ENCODE measurements at places on chromosomes 7 and 10.

DNA sequence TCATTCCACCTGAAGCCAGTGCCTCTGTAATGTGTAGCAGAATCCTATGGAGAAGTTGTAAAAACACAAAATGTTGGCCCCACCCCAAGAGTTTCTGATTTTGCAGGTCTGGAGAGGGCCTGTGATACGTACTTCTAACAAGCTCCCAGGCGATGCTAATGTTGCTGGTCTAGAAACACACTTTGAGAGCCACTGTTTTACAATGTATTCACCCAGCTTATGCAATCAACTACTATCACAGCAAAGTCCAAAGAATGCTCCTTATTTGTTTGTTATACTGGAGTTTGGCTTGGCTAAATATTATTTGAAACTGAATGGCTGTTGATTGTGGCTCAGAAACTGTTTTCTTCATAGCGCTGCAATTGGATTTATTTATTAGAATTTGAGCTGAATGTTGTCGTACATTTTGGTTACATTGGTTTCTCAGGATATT, 44.3 kb downstream of the DNAJB9 start:
- DNase-seq: no peak

GRCh38 chr7:17580141-17580540, 281.7 kb downstream of the AHR start:
- no peak for DNase-seq

DNA sequence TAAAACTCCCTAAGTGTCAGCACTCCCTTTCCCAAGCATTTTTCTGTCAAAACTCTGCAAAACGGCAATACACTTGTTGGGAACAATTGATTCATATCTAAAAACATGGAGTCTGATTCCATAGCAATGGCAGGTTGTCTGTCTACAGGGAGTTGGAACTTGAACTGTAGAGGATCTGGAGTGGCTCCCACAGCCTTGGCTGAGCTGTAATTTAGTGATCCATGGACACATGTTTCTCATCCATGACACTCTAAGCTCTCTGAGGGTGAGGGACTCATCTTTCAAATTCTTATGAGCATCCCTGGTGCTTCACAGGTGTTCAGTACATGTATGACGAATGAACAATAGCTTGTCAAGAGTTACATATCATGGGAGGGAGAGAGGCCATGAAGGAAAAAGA, 466.1 kb downstream of the GRID1 start:
- DNase-seq: no peak

DNA sequence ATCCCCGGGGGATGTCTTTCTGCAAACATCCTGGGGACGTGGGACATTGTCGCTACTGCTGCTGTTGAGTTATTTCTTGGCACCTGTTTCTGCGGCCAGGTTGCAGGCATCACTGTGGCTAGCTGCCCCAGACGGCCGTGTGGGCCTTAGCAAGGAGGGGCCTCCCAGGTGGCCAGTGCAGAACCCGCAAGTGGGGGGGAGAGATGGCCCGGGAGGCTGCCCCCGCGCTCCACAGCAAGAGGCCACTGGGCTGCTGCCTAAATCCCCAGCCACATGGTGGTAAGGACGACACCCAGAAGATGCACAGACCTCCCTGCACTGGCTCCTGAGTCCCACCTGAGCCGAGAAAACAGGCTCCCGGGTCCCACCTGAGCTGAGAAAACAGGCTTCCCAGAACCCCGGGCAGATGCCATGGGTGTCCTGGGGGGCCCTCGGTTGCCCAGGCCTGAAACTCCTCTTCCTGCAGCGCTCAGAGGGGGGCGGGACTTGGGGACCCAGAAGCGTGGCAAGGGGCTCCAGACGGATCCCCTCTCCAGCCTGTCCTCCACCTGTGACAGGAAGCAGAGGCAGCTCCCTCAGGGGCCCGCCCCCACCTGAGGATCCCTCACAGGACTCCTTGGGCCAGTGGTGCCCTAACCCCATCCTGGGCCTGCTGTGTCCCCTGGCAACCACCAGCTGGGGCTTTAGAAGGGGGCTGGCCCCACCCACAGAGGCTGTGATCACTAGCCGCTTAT, 952 bp upstream of the MAFK start:
- DNase-seq: no peak

- no peak for DNase-seq
Measured at GRCh38 chr7:158345731-158346130, 241.9 kb downstream of the PTPRN2 start.

DNA sequence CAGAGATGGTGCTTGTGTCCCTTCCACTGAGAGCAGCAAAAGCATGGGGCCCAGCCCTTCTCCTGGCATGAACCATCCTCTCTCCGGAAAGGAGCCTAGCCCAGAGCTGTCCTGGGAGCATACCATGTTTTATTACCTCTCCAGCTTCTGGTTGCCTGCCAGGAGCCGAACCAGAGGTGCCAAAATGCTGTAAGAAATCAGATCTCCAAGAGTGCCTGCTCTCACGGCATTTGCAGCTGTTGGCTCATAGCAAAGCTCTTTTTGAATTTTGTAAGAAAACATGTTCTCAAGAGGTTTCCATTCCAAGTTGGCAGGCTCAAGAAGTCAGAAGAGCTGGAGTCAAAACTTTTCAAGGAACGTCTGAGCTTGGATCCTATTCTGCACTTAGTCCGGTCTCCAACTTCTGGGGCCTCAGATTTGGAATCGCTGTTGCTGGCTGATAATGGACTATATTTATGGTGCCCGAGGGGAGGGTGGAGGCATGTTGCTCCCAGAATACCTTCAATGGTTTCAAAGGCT, 211.7 kb upstream of the MKI67 start:
- no peak for DNase-seq

DNA sequence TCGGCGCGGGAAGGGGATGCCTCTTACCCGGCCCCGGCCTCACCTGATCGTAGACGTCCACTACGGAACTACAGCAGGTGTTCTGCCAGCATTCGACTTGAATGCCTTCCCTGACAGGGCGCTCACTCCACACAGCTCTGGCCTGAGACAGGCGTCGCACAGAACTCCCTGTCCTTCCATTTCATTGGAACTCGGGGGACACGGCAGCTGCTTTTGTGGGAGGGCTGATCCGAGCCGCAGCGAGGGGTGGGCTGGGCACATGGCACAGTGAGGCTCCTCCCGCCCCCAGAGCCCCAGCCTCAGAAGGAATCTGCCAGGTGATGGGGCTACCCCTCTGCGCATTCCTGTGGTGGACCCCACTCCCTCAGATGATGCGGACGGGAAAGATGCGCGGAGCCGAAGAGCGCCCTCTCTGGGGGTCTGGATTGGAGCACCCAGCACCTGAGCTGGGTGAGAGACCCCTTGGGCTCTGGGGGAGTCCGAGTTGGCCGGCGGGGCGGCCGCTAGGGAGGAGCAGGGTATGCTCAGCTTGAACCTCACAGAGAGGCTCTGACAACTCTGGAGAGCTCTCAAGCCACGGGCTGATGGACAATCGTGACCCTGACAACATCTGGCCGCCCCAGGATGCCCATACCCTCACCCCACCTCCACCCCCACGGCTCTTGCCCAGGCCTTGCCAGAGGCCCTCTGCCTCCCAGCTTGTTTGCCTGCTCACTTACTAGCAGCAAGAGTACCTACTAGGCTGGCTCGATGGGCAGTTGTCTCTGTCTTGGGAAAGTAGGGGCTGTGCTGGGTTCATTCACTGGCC, 36.6 kb downstream of the RASGEF1A start:
- no peak for DNase-seq

- DNase-seq: no peak
Measured at GRCh38 chr7:55657654-55658053, 85.4 kb upstream of the VOPP1 start.

GRCh38 chr7:141525973-141526514, 25.2 kb upstream of the AGK start:
- DNase-seq: no peak

DNA sequence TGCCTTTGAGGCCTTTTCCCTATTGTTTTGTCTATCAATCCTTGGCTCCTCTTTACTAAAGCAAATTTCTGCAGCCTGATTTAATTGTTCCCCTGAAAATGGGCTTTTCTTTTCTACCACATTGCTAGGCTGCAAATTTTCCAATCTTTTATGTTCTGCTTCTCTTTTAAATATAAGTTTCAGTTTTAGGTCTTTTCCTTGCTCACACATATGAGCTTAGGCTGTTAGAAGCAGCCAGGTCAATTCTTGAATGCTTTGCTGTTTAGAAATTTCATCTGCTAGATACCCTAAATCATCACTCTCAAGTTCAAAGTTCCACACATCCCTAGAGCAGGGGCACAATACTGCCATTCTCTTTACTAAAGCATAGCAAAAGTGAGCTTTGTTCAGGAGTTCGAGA, 159.6 kb downstream of the ARL4A start:
- no peak for DNase-seq

- DNase-seq: no peak
Measured at GRCh38 chr7:37832194-37832593, 16.2 kb upstream of the NME8 start.

DNA sequence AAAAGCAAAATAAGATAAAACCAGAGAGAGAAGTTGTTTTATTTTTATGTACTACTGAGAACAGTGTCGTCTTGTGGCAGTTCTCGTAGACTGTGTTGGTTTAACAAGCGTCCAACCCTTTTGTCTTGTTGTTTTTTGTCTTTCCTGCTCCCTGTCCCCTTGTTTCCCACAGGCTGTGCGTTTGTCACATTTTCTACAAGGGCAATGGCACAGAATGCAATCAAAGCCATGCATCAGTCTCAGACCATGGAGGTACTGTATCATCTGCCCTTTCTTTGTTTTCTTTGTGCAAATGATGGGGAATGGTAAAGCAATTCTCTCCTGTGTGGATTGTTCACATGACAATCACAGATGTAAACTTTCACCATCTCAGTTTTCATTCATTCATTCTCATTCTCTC, 248.8 kb downstream of the CELF2 start:
- no peak for DNase-seq

DNA sequence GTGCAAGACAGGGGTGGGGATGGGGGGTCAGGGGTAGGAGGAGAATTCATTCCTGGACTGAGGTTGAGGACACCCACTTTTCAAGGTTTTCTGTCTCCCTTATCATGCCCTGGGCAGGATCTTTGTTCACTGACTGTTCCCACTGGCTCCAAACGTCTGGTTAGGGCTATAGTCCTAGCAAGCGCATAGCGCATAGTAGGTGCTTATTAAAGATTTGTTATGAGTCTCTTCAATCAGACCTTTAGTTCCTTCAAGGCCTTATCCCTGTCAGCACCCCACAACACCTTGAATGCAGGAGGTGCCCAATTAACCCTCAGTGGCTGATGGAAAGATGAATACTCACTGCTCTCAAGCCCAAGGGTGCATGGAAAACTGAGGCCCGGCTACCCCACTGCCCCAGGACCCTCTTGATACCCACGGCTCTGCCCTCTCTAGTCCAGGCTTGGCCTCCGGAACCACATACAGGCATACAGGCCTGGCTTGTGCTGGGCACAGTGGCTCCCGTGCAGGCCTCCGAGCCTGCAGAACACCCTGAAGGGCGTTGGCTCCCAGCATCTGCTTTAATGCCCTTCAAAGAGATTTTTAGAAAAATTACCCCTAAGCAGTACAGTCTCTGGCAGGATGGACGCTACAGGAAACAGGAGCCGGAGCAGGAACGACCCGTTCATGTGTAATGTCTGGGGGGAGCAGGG, 177.7 kb downstream of the SH3PXD2A start:
- no peak for DNase-seq

GRCh38 chr10:26556748-26557640, 118.9 kb downstream of the APBB1IP start:
- DNase-seq: no peak

DNA sequence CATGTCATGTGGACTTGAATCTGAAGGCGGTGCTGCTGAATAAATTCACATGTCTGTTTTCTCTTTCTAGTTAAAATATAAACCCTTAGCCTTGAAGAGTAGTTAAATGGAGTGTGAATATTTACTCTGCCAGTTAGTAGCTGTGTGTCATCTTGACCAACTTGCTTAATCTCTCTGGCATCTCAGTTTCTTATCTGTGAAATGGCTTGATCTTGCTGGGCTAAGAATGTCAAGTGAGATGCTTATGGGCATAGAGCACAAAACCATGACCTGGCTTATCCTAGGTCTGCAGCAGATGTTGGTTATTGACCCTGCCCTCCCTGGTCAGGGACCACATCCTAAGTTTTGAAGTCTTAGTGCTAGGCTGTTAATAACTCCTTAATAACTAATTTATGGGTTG, 16.6 kb downstream of the ARID5B start:
- DNase-seq: no peak

- DNase-seq: no peak
Measured at GRCh38 chr7:121286742-121287734, 41.8 kb upstream of the WNT16 start.

- DNase-seq: no peak
Measured at GRCh38 chr7:131945313-131945911, 389.0 kb upstream of the PODXL start.

GRCh38 chr7:149621776-149622175, 124.2 kb upstream of the ZNF746 start:
- DNase-seq: no peak

- no peak for DNase-seq
Measured at GRCh38 chr7:98656899-98657298, 39.8 kb downstream of the NPTX2 start.

DNA sequence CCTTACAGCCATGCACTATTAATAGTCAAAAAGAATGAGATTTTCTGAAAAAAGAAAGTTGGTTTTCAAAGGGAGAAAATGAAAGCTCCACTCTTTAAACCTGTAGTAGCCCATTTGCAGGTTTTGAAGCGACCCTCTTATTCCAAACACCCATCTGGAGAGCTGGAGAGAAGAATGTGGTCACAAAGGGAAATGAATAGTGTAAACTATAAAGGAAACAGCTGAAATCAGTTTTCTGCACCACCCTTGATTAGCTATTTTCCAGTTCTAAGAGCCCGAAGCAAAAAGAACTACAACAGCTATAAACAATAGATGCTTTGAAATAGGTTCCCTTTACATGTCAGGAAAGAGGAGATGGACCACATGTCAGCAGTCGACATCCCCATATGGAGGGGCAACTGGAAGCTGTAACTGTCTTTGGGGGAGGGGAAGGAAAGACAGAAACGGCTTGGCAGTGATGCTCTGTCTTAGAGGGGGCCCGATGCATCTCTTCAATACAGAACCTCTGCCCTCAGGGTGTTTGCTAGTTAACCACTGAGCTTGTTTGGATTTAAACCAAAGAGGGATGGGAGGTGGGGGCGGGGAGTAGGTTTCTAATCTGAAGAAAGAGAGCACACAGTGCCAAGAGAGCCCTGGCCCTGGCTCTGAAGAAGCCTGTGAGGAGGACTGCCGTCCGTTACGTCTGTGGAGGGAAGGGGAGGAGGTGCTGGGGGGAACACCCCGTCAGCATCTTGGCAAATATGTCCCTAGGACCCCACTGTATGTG, 55.3 kb downstream of the CPVL start:
- no peak for DNase-seq

DNA sequence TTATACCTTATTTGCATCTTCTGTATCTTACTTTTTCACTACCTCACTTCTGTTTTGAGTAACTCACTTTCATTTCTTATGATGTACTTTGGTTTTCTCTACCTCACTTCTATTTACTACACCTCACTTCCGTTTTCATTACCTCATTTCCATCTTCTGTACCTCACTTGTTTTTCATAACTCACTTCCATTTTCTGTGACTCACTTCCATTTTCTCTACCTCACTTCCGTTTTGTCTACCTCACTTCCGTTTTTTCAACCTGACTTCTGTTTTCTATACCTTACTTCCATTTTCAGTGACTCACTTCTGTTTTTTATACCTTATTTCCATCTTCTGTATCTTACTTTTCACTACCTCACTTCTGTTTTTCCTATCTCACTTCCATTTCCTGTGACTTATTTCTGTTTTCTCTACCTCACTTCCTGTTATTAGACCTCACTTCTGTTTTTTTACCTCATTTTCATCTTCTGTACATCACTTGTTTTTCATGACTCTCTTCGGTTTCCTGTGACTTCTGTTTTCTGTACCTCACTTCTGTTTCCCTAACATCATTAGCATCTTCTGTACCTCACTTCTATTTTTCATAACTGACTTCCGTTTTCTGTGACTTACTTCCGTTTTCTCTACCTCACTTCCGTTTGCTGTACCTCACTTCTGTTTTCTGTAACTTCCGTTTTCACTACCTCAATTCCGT, 493.1 kb upstream of the AKR1E2 start:
- DNase-seq: no peak

All from GM04503 (cell line).